ENCODE measurements at places on chromosomes 6 and 20.

DNA sequence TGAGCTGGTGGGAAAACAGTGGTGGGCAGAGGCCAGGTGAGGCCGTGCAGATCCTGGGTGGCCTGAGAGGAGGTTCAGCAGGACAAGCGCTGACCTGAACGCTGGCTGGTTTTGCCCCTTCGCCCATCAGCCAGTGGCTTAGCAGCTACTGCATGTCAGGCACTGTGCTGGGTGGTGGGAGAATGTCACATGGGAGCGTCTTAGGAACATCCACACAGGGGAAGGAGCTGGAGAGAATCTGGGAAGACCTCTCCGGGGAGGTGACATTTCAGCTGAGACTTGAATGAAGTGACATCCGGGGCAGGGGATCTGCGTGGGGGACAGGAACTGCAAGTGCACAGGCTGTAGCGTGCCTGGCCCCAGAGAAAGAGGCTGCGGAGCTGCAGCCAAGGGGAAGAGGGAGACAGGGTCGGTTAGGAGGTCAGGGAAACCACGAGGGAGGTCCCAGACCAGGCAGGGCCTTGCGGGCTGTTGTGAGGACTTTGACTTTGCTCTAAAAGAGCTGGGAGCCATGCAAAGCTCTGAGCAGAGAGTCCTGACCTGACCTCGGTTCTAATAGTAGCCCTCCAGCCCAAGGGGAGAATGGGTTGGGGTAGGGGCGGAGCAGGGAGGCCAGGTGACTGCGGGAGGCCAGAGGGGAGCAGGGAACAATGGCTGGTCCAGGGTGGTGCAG is 156.8 kb upstream of the PTPN1 start:
- DNase-seq, result no peak

DNA sequence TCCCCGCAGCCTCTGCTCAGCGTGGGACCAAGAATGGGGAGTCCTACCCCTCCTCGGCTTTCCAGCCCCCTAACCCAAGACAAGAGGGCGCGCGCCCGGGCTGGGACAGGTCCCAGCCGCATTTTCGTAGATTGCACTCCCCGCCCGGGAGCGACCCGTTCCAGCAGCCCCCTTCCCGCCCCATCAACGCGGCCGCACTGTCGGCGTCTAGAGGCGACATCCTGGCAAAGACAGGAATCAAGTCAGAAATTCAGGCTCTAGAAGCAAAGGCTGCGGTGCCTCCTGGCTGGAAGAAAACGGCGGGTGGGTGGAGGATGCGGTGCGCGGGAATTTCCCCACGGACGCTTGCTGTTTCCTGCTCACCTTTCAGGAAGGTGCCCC is 957 bp downstream of the PROKR2 start:
- no peak for DNase-seq

DNA sequence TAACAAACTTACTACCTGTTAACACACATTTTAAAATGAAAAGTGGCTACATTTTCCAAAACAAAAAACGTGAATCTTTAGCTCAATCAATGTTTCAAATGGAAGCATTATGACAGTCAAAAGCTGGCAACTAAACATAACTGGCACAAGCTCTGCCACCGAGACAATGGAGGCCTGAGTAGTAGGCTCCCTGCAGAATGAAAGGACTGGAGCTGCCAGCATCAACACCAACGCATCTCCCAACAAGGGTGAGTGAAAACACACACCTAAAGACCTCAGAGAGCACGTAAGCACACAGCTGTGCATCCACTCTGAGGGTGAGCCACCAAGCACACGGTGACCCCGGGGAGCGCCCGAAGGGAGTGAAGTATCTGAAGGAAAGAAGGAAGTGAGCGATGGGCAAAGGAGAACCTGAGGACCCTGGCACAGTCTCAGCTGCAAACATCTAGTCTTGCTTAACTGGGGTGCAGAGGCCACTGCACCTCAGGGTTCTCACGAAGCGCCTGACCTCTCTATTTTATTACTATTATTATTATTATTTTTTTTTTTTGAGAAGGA is 1.6 kb upstream of the ADRM1 start:
- DNase-seq, result no peak

GRCh38 chr6:27374824-27375612 is 13.5 kb upstream of the ZNF391 start:
- peak; percentile 63 for DNase-seq

DNA sequence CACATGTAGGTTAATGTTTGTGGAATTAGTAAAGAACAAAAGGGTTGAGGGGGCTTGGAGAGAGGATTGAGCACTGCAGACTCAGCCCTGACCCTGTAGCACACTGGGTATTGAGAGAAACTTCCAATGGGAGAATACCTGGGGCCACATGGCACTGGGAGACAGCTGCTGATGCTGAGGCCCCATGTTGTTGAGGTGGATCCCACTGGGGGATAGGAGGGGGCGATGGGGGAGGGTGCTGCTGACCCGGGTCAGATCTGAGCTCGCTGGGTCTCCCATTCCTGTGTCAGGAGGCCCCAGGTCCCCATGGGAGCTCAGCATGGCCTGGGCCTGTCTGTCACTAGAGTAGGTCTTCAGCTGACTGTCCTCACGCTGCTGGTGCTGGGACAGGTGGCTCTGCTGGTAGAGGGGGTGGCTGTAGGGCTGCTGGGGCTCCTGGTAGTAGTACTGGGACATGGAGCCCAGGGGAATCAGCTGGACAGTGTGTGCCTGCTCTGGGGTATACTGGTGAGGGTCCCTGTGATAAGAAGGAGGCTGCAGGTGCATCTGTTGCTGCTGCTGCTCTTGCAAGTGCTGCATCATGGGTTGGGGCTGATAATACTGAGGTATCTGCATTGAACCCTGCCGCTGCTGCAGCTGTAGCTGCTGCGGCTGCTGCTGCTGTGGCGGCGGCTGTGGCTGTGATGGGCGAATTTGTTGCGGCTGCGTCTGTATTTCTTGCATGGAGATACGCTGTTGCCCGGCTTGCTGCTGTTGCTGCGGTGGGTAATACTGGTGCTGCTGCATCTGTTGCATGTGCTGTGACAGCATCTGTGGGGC is 50.6 kb upstream of the MRPS10 start:
- no peak for DNase-seq

GRCh38 chr6:122753000-122753687 is 26.4 kb upstream of the FABP7 start:
- no peak for DNase-seq

GRCh38 chr20:19947611-19948264 is 69.4 kb upstream of the NAA20 start:
- no peak for DNase-seq

DNA sequence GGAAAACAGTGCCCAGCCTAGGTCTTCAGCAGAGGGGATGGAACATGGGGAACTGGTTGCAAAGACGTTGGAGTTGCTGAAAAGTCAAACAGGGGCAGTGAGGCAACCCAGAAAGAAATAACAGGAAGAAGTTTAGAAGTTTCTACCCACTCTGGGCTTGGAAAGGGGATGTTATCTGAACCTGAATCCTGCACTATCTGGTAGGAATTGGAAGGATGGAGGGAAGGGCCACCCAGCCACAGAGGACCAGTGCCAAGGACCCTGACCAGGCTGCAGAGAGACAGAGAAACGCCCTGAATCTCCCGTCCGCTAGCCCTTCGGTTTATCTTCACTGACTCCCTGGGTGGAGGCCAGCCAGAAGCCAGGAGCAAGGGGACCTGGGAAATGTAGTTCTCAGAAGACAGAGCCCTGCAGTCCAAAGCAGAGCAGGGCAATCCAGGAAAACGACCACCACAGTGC is 217.3 kb upstream of the RREB1 start:
- DNase-seq, result no peak

- no peak for DNase-seq
Observed at GRCh38 chr6:143498428-143498827, 13.1 kb downstream of the FUCA2 start.

DNA sequence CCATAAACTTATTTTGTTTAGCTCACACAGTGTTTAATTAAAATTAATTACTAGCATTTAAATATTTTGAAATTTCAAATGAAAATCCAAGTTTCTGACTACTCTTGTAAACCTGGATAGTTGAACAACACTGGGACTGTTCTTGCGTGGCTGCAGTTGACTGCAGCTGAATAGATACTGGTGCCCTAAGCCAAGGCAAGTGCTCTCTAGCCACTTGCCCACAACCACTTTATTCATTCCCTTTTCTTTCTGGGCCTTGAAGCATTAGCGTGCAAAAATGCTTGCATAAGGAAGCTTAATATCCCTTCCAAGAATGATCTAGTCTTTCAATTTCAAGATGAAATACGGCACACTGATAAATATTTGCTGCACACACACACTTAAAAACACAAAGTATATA is 676.0 kb upstream of the MARCKS start:
- no peak for DNase-seq

DNA sequence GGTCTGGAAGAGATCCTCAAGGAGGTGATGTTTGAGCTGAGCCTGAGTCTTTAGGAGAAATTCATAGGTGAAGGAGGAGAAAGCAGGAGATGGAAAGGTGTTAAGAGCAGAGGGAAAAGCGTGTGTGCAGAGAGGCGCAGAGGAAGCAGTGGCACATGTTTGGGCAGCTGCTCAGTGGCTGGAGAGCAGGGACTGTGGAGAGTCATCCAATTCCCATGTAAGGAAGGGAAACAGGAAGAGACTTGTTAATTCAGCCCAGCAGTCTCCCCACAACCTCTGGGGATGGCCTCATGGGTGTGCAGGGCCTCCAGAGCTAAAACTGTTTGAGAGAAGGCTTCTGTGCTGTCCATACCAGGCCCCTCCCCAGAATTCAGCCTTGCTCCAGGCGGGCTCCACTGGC is 16.2 kb downstream of the AAR2 start:
- no peak for DNase-seq

GRCh38 chr20:7996898-7997297 is 22.7 kb downstream of the TMX4 start:
- no peak for DNase-seq

Data from posterior cingulate gyrus (tissue), 11 donors.